ENCODE measurements at places on chromosomes 4 and X. TPM values are rescaled to one million over a fixed set of nuclear protein-coding genes. Genes with fewer than 3 reads are reported as not detected.

- no peak for DNase-seq
Measured at GRCh38 chr4:41160012-41160789, 54.1 kb downstream of the APBB2 start.

GRCh38 chr4:101708293-101709039 lies 82.1 kb upstream of the BANK1 start:
- DNase-seq: no peak

- DNase-seq: no peak
Measured at GRCh38 chr4:141077611-141078225, 55.6 kb downstream of the RNF150 start.

GRCh38 chrX:71533516-71533850 lies 579 bp downstream of the OGT start:
- DNase-seq: no peak

DNA sequence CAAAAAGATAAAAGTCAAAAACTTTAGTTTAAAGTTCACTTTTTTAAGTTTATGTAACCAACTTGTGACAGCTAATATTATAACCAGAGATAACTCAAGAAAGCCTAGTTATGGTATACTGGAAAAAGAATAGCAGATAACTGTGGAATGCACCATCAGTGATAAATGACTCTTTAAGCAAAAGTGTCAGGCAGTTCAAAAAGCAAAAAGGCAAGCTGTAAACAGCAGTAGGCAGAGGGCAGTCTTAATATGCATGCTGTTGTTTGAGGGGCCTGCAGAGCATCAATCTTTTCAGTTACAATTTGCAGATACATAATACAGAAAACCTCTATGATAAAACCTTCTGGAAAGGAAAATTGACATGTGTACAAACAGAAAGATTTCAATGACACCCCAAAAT lies 81.8 kb upstream of the JADE1 start:
- DNase-seq: no peak

DNA sequence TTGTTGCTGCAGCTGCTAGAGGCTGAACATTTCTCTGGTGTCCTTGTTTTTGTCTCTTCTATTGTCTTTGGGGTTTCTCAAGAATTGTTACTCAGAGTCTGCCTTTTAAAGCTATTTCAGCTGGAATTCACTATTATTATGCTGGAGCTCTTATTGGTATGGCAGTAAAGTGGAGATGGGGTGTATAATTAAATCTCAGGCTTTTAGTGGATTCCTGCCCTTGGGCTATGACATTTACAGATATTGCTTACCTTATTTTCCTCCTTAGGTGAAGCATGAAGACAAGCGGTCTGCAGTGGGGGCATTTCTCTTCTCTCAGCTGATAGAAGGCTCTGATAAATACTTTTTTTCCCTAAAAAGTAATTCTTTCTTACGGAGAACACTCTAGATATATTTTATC lies 1656.6 kb upstream of the IGFBP7 start:
- DNase-seq: no peak

GRCh38 chr4:104457308-104457981 lies 37.2 kb downstream of the CXXC4 start:
- DNase-seq: no peak

DNA sequence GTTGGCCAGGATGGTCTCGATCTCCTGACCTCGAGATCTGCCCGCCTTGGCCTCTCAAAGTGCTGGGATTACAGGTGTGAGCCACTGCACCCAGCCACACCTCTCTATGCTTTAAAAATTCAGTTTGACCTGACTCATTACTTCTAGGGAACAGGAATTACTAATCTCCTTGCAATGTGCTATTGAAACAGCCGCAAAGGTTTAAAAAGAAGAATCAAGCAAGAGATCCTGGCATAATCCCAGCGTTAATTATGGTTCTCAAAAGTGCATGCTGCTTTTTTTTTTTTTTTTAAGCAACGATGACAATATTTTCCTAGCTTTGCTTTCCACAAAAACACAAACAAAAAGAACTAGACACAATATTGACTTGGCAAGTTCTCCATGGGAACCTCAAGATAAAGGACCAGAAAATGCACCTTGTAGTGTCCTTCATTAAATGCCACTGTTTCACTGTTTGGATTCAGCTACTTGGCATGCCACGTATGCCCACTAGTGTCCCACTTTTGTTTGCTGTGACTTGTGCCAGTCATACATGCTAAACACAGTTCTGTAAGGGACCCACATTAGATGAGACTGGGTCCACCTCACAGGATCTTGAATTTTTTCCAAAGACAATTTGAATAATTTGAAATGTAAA lies 112.6 kb upstream of the PPARGC1A start:
- DNase-seq: no peak

DNA sequence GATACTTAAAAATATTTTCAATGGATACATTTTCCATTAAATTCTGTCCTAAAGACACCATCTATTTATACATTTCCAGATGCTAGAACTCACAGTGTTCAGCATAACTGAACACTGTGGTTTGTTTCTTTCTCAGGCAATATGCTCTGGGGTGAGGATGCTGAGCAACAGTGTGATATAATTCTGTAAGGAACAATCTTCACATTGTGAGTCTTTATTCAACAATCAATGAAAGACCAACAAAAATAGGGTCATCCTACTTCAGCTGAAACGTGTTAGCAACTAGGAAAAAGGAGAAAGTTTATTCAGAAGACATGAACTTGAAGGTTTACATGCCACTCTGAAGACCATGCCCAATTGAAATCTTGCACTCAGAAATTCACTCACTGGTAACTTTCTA lies 284.8 kb downstream of the UNC5C start:
- no peak for DNase-seq

DNA sequence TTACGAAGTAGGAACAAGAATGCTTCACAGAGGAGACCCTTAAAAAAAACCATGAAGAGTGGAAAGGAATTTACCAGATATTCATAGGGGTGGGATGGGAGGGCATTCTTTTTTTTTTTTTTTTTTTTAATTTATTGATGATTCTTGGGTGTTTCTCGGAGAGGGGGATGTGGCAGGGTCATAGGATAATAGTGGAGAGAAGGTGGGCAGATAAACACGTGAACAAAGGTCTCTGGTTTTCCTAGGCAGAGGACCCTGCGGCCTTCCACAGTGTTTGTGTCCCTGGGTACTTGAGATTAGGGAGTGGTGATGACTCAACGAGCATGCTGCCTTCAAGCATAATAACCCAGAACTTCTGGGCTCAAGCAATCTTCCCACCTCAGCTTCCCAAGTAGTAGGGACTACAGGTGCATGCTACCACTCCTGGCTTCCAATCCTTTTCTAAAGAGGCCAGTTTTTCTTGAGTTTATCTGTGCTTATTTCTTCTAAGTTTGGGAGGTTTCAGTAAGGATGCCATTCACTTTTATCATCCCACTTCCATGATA lies 65.9 kb upstream of the OGT start:
- DNase-seq: no peak

GRCh38 chr4:110787109-110787508 lies 164.2 kb upstream of the PITX2 start:
- DNase-seq: no peak

DNA sequence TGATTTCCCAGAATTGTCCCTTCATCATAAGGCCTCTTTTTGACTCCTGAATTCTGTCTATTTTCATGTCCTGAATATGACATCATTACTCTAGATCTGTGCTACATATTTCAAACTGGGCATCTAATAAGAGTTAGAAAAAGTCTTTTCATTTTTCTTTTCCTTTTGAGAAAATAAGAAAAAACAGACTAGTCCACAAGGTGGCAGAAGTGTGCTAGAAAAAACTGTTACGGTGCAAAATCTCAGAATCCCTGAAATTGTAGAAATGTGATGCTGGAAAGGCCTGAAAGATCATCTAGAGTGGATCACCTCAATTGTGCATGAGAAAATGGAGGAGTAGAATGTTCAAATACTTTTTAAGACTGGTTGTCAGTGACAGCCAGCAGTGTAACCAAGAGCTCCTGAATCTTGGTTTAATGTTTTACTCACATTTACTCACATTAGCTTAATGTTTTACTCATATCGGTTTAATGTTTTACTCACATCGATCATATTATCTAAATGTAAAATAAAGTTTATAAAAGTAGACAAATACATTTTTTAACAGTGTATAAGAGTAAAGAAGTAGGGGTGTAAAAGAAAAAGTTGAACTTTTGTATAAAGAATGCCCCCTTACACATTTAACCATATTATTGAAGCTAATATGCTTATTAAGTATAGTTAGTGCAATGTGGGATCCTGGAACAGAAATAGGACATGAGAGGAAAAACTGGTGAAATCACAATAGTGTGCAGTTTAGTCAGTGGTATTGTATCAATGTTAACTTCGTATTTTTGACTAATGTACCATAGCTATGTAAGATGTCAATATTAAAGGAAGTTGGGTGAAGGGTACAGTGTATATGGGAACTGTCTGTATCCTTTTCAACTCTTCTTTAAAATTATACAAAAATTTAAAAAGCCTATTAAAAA lies 15.2 kb downstream of the ASB11 start:
- DNase-seq: no peak

DNA sequence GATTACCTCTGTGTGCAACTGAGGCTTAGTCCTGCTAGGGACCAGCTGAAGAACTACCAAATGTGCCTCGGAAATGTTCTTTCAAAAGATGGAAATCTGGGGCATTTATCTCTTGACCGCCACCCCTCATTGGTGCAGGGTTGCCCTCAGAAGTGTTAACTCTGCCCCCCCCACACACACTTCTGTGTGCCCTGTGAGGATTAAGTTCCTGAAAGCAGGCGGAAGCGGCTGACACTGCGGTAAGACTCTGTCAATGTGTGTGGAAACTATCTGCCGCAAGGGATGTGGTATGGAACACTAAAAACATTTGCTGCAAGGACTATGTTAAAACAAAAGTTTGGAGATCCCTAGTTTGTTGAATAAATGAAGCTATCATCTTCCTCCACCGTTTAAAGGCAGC lies 106.9 kb upstream of the NDP start:
- DNase-seq: no peak

DNA sequence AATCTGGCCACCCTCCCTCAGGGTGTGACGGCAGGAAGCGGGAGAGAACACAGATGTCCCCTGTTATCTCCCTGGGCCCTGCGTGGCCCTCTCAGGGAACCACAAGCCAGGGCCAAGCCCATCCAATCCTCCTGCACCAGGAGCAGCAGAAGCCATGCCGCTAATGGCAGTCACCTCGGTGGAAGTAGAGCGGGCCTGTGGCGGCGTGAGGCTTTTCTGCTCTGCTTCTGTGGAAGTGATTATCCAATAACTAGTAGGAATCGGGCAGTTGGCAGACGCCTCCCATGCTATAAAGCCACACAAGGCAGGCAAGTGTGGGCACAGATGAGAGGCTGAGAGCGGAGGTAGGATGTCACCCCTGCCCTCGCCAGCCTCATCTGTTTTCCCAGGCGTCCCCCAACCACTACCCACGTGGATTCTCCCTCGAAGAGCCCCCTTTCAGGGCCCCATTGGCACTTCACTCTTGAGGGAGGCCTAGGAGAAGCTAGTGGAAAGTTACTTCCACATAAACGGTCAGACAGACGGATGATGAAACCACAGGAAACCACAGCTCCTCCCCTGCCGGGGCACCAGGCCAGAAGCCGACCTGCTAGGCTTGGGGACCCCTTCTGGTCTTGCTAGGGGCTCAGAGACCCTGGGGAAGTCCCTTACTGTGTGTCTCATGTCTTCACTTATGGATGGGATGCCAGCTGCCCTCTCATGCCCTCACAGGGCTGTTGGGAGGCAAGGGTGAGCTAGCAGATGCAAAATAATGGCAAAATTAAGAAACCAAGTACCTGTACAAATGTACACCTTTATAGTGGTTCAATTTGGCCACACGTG lies 18.8 kb upstream of the TMSB4X start:
- no peak for DNase-seq

- DNase-seq: peak; percentile 21
Measured at GRCh38 chrX:85244450-85245211, 840 bp downstream of the ZNF711 start.

- no peak for DNase-seq
Measured at GRCh38 chrX:154396973-154397887, 947 bp upstream of the RPL10 start.

GRCh38 chrX:70916754-70917153 lies 8.2 kb upstream of the TEX11 start:
- DNase-seq: no peak

DNA sequence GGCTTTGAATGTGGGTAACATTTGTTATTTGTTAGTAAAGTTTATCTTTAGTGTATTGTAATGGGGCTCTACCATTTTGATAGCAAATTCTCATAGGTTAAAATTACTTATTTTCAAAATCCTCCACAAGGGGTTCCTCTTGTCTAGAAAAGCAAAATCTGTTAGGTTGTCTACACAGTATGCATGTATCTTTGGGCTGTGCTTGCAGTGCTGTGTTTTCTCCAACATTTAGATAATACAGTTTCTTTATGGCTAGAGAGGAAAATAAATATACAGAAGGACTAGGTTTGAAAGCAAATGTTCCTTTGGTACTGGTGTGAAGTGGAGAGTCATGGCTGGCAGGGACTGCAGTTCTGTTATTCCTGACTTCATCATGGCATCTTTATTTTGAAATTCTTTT lies 40.3 kb downstream of the POLR2B start:
- no peak for DNase-seq

- DNase-seq: no peak
Measured at GRCh38 chrX:70219938-70220764, 14.3 kb upstream of the AWAT1 start.

DNA sequence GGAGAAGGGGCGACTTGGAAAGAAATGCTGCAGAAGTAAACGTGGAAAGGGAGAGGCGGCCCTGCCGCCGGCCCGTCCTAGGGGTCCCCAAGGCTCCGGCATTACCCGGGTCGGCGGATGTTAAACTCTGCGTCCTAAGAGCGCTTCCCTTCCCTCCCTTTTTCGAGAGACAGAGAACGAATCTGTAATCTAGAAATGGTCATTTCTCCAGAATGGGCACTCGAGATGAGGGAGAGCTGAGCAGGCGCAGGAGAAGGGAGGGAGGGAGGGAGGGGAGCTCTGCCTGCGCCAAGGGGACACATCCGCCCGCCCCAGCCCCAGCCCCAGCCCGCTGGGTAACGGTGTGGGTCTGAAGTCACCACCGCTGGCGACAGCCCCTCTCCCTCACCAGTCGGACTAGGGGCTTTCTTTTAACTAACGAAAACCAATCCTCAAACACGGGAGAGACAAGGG lies 1.7 kb downstream of the HCFC1 start:
- no peak for DNase-seq

DNA sequence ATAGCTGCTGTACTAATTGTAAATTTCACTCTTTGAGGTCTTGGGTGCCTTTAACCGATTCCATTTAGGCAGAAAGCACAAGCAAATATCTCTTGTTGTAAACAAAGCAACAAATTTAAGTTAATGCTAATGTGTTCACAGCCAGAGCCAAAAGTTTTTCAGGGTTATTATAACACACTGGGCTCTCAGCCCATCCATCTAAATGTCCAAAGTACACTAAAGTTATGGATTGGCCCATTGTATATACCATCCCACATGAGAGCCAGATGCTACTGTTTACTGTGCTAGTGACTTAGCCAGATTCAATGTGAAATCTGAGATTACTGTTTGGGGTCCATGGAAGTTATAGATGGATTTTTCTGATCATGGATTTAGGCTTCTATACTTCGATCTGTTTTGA lies 186.7 kb downstream of the LARP7 start:
- DNase-seq: no peak

ADGRL3 gene
- 70.1 TPM for total RNA-seq

SLC9B1 gene
- 5.2 TPM for total RNA-seq

ALB gene
- 0.32 TPM for total RNA-seq

MTTP gene
- total RNA-seq: 0.95 TPM

TMSB15C gene
- total RNA-seq: 19.7 TPM

DCAF4L1 gene
- total RNA-seq: 0.16 TPM

RIPPLY1 gene
- not detected for total RNA-seq

TLL1 gene
- total RNA-seq: 7.6 TPM

GAGE12F gene
- not detected for total RNA-seq

SHROOM2 gene
- total RNA-seq: 5.8 TPM

NEK1 gene
- 40.8 TPM for total RNA-seq

MAGEB2 gene
- not detected for total RNA-seq

PABPC1L2A gene
- not detected for total RNA-seq

H2BW2 gene
- not detected for total RNA-seq

All from urinary bladder (tissue), 4 donors.